ENCODE measurements at places on chromosomes 12 and 14.

- no peak for DNase-seq
These were observed 6.3 kb downstream of the GPHN start for GRCh38 chr14:66514213-66514612.

DNA sequence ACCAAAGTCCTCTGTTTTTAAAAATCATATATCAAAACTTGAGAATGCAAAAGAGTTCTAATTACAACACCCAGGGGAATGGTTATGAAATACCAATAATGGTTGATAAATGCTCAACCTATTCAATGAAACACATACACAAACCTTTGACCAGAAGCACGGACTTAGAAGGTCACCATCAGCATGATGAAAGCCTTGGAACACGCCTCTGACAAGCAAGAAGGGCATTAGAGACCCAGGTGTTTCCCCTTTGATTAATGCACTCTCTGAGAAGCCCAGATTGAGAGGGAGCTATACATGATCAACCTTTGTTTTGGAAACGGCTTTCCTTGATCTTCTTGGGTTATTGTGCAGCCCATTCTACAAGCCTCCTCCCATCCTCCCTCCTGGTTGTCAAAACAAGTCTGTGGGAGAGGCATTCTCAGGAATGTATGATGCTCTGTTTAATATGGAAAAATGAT is 69.0 kb downstream of the ZFP36L1 start:
- no peak for DNase-seq

- no peak for DNase-seq
These were observed 322.1 kb upstream of the ATP2B1 start for GRCh38 chr12:90030726-90031125.

GRCh38 chr14:92035890-92036289 is 4.0 kb downstream of the TRIP11 start:
- DNase-seq = no peak

GRCh38 chr12:105706321-105706972 is 376.0 kb downstream of the C12orf75 start:
- peak; percentile 80 for DNase-seq

GRCh38 chr12:90905691-90906370 is 49.1 kb downstream of the CCER1 start:
- DNase-seq = peak; percentile 58

GRCh38 chr12:89477633-89478279 is 46.8 kb downstream of the GALNT4 start:
- no peak for DNase-seq

DNA sequence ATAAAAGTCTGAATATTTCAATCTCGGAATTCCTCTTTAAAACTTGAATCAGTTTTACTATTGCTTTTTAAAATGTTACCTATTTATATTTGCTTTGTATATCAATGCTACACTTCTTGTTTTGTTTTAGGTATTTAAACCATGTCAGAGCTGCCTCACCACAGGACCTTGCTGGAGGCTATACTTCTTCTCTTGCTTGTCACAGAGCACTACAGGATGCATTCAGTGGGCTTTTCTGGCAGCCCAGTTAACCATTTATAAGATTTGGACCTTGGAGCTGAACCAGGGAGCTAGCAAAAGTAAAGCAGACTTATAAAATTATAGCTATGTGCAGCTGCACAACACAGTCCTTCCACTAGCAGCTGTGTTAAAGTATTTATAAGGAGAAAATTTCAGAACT is 12.8 kb downstream of the TRMT5 start:
- peak; percentile 26 for DNase-seq

GRCh38 chr14:68089146-68089731 is 269.7 kb downstream of the RAD51B start:
- DNase-seq = no peak

- DNase-seq = peak; percentile 59
These were observed 66.7 kb downstream of the PDE3A start for GRCh38 chr12:20434996-20435395.

DNA sequence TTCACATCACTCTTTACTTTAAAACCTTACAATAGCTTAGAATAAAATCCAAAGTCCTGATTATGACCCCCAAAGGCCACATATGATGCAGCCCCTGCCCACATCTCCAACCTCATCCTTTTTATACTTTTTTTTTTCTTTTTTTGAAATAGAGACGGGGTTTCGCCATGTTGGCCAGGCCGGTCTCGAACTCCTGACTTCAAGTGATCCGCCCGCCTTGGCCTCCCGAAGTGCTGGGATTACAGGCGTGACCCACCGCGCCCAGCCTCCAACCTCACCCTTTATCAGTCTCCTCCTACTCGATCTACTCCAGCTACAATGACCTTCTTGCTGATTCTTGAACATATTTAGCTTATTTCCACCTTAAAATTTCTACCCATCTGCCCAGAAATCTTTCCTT is 1.2 kb upstream of the MAPKAPK5 start:
- DNase-seq = no peak

DNA sequence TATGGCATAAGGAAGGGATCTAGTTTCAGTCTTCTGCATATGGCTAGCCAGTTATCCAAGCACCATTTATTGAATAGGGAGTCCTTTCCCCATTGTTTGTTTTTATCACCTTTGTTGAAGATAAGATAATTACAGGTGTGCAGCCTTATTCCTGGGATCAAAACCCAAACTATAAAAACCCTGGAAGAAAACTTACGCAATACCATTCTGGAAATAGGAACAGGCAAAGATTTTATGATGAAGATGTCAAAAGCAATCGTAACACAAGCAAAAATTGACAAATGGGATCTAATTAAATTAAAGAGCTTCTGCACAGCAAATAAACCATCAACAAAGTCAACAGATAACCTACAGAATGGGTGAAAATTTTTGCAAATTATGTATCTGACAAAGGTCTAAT is 128.5 kb upstream of the DCN start:
- no peak for DNase-seq

DNA sequence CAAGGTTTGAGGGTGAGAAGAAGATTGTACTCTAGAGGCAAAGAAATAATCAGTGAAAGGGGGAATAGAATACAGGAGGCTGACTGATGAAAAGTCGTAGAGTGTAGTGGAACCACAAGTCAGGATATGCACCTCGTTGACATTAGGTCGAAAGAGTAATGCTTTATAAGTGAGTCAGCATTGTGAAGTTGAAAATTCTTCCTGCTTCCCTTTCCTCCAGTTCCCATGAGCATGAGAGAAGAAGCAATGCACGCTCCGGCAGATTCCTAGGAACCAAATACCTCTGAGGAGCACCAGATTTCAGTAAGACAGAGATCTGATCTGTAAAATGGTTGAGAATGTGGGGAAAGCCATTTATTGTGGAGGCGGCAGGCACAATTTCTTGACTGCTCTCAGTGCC is 16.5 kb downstream of the CCER1 start:
- peak; percentile 81 for DNase-seq

DNA sequence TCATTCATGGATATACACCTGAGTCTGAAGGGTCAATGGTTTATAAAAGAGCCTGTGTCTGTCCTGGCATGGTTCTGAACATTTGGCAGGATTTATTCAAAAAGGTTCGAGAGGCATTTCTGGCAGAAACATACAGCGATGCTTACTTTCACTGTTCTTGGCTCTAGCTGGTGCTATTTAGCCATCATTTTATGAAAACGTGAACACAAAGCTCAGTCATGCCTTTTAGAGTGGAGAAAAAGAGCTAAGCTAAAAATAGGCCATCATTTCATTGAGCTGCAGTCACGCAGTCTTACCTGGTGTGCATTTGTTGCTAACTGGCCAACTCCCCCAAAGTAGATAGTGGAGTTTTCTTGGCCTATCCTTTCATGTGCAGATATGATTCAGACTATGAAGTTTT is 1209.5 kb downstream of the SLC16A7 start:
- DNase-seq = no peak

- no peak for DNase-seq
These were observed 859.3 kb upstream of the ATXN7L3B start for GRCh38 chr12:73678335-73678734.

DNA sequence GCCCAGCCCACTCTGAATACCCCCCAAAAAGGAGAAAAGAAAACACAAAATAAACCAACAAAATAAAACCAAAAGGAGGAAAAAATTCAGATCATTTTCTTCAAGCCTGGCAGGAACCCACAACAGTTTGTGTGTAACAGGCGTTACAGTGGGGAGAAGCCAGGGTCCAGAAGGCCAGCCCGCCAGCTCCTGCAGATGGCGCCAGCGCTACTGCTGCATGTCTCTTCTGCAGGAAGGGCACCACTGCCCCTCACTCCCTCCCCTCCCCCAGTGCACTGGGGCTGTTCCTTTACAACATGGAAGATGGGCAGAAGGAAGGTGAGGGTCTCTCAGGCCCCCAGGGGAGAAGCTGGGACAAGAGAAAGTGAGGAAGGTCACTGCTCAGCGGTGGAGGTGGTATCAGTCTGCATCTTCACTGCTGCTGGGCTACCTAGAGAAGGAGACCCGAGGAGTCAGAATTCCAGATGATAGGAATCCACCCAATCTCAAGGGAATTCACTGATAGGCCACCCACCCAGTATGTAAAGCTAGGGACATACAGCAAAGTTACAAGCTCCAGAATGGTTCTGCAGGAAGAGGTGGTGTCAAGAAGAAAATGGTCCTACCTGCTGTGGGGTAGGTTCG is 2.3 kb upstream of the NOP2 start:
- peak; percentile 48 for DNase-seq

DNA sequence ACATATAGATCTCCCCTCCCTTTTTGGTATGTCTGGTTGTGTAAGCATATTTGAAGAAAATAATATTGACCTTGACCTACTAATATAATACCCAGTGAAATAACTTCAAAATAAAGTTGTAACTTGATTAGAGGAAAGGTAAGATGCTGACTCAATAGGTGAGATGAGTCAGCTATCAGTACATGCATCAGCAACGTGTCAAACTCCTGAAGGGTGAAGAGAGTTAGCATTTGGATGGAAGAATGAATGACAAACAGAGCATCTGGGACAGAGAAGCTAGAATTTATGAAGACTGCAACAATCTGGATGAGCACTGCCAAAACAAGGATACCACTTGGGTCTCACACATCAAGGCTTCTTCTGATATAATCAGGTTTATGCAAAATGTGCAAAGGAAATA is 74.9 kb downstream of the PPP2R5E start:
- no peak for DNase-seq

GRCh38 chr14:23582906-23583760 is 4.5 kb upstream of the JPH4 start:
- DNase-seq = no peak

DNA sequence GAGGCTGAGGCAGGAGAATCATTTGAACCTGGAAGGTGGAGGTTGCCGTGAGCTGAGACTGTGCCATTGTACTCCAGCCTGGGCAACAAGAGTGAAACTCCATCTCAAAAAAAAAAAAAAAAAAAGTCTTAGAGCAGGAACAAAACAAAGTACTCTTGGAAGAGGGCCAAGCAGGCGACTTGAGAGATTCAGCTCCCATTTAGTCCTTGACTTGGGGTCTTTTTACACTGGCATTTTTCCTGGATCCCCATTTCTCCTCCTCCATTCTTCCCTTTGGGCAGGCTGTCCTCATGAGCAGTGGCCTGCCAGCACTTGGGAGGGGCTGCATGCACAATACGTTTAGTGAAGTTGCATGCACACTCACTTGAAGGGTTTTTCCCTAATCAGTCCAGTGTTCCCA is 72.9 kb downstream of the C14orf132 start:
- DNase-seq = no peak

GRCh38 chr14:57060276-57060955 is 208.3 kb downstream of the EXOC5 start:
- DNase-seq = no peak

GRCh38 chr12:95774311-95775045 is 16.1 kb downstream of the NTN4 start:
- DNase-seq = peak; percentile 84

DNA sequence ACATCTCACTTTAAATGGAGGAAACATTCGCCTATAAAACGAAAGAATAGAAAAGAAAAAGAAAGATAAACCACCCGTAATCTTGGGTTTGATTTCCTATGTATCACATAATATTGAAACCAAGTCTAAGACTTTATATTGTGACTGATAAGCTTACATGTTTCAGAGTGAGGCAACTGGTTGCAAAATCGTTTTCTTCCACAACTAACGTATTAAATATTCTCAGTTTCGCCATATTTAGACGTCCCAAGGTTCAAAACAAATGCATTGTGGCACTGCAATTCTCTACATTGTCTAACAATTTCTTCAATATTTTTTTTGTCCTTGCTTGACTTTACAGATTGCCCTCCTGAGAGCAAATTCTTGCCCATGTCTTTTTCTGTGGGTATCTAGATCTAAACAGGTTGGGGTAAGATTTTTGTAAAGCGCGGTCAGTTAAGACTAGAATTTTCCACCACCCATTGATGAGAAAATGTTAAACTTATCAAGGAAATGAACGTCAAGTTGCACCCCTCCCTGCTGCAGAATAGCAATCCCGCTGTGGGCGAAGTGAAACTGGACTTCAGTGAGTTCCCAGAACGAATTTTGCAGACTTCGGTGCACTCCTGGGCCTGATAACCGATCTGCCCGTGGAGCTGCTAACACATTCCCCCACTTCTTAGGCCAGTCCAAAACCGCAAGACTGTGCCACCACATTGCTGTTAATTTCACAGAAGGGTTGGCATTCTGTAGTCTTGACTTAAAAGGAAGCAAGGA is 2.7 kb downstream of the TBX3 start:
- peak; percentile 65 for DNase-seq

DNA sequence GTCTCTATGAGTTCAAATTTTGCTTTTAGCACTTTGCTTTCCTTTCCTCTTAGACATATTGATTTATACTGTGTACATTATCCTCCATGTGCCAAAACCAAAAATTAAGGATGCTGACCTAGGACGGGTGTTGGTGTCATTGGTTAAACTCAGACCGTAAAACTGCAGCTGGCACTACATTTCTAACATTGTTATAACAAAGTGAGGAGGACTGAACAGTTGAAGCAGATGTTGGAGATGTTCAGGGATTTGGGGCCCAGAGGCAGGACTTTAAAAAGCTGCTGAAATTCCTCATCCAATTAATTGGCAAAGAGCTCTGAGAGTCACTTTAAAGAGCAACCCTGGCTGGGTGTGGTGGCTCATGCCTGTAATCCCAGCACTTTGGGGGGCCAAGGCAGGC is 72.4 kb downstream of the TMTC1 start:
- no peak for DNase-seq

DNA sequence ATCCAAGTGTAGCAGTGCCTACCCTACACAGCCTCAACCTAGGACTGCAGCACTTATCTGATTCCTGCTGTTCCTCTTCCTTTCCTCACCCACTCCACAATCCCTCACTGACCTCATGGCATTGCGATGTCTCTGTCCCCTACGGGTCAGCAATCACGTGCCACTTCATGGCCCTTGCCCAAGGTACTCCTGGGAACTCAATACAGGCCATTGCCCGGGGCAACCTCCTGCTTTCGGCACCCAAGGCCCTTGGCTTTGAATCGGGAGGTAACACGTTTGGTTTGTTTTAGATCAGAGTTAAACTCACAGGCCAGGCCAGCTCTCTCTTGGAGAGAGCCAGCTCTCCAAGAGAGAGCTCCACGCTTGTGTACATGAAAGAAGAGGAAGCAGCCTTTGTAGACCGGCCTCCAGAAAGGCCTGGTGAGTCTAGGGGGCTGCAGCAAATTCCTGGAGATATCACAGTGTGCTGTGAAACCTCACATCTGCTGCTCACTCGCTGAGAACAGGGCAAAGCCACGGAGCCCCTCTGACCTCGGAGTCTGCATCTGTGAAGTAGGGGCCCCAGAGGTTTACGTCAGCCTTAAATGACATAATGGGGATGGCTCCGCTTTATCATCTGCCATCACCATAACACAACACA is 12.2 kb downstream of the CLMN start:
- DNase-seq = no peak

All from EH (cell line).